ENCODE measurements at places on chromosomes 16 and 17. TPM values are rescaled to one million over a fixed set of nuclear protein-coding genes. Genes with fewer than 3 reads are reported as not detected.

DNA sequence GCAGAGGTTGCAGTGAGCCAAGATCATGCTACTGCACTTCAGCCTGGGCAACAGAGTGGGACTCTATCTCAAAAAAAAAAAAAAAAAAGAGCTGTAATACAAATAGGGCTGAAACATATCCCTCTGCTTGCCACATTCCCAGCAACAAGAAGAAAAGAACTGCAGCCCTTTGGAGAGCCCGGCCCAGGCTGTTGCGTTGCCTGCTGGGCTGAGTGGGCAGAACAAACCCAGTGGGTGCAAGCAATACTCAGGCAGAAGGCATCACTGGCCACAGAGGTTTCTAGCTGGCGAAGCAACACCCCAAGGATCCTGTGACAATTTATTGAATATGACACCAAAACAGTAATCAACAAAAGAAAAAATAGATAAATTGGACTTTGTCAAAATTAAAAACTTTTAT lies 44.0 kb downstream of the PIGL start:
- DNase-seq: no peak

- no peak for DNase-seq
Measured at GRCh38 chr16:77336637-77337036, 98.2 kb downstream of the ADAMTS18 start.

DNA sequence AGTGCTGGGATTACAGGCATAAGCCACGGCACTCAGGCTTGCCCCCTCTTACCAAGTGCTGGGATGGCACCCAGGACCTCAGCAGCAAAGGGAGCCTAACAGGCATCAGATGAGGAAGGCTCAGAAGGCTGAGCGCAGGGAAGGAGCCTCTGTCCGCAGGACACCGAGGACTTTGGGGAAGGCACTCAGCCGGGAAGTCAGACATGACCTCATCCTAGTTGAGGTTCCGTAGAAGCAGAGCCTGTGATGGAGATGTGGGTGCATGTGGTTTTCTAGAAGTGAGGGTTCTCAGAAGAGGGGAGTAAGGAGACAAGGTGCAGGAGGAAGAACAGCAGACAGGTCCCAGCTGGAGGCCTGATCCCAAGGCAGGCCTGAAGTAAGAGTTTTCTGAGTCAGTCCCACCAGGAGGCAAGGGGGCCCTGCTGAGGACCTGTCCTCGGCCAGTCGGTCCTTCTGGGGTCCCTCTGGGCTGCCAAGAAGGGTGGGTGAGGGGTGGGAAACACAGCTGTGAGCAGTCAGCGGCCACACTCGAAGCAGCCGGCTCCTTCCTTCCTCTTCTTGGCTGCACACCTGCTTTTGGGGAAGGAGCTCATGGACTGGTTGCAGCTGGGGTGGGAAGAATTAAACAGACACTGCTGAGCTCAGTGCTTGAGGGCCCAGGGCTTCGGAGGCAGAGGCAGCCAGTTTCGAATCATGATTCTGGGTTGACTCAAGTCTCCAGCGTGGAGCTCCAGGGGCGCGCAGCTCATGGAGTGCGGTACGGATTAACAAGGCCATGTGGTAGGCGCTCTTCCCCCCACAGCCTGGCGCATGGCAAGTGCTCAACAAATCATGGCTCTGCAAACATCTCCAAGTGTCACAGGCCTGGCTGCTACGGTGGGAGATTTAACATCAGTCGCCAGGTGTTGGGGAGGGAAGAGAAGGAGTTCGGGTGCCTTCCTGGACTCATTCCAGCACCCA lies 38.9 kb upstream of the SNN start:
- DNase-seq: no peak

- no peak for DNase-seq
Measured at GRCh38 chr17:246226-246625, 64.8 kb upstream of the DOC2B start.

- DNase-seq: no peak
Measured at GRCh38 chr17:78211032-78211431, 3.0 kb upstream of the BIRC5 start.

- DNase-seq: peak; percentile 42
Measured at GRCh38 chr17:77459018-77459755, 318.4 kb downstream of the SEC14L1 start.

GRCh38 chr16:12110361-12111107 lies 134.0 kb downstream of the SNX29 start:
- no peak for DNase-seq

DNA sequence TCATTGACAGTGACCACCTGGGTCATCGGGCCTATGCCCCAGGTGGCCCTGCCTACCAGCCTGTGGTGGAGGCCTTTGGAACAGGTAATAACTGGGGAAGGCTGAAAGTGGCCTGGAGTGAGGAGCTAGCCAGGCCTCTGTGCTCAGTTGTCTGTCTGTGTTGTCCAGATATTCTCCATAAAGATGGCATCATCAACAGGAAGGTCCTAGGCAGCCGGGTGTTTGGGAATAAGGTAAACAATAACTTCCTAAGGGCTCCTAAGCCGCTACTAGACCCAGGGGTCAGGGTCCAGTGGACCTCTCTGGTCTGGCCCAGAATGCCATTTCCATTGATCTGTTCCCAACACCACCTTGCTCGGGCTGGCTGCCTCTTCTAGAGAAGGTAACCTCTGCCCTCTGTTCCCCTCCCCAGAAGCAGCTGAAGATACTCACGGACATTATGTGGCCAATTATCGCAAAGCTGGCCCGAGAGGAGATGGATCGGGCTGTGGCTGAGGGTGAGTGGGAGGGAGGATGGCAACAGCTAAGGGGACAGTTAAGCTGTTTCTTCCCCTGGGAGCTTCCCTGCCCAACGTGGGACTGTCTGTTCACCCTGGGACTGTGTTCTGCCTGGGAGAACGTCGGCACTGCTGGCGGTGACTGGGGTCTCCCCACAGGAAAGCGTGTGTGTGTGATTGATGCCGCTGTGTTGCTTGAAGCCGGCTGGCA lies 1.9 kb upstream of the MLX start:
- DNase-seq: no peak

The VMP1 gene
- total RNA-seq: 568 TPM

The ASGR1 gene
- total RNA-seq: 0.21 TPM

The MEFV gene
- not detected for total RNA-seq

The DNAH3 gene
- under 0.01 TPM for total RNA-seq

The RAB37 gene
- total RNA-seq: 0.66 TPM

Data from SK-MEL-5 (cell line).